ENCODE measurements at places on chromosomes 3 and 15.
A peak's percentile ranks its signal among the peaks of the same experiment; 100 is the strongest.

DNA sequence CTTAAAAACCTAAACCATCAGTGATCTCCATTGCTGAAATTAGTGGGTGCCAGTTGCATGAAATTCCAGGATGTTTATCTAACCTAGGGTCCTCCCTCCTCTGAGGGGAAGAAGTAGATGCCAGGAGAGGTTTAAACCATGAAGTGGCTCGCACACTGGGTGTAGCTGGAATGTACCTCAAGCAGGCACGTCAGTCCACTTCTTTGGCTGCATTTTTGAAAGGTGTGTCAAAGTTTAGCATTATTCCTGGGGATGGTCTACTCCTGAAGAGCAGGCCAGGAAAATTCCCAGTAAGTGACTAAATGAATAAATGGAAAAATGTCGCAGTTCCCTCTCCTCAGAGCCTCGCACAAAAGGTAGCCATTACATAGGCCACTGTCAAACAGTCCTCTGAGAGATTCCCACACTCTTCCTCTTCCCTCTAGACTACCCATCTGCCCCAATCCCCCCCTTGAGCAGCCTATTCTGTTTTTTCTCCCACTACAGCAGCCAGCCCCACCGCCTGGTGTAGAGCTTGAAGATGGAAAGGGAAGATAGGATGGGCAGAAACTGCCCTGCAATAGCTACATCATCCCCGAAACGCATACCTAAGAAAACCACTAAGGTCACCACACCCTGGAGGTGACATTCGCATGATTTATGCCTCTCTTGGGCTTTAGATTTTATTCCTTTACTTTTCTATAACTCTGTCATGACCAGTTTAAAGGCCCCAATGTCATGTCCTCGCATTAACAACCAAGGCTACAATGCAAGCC is 655 bp upstream of the TMOD3 start:
- no peak for DNase-seq

DNA sequence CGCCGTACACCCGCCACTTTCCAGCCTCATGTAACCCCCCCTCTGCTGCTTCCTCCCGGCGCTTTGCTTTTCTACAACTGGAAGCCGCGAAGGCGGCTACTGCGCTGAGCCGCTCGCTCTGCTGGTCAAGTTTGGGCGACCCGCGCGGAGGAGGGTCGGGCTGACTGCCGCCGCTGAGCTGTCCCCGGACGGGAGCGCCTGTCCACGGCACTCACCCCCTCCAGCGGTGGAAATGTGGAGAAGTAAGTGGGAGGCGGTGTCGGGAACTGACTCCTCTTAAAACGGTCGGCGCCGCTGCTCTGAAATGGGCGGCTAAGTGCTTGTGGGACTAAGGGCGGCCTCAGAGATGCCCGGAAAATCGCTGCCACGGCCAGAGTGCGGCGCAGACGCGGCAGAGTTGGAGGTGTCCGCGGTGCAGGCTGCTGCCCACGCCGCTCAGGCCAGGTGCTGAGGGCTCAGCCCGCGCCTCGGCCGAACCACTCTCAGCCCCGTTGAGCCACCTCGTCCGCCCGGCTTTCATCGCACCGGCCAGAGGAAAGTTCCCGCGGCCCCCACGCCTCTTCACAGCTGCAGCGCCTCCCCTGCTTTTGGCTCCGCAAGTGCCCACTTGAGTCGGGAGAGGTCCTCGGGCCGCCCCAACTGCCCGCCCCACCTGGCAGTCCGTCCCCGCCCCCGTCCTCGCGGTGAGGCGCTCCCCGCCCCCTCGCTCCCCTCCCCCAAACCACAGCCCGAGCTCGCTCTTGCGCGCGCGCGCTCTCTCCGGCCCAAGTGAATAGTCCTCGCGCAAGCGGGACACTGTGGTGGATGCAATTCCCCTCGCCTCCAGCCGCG is at the start of gene EPHA6:
Gene EPHA6, plus strand, starts transcription at position 775 of the 831 bp plus-strand sequence.
- peak; percentile 26 for DNase-seq

GRCh38 chr3:73010158-73010557 is 13.5 kb downstream of the PPP4R2 start:
- DNase-seq: no peak

DNA sequence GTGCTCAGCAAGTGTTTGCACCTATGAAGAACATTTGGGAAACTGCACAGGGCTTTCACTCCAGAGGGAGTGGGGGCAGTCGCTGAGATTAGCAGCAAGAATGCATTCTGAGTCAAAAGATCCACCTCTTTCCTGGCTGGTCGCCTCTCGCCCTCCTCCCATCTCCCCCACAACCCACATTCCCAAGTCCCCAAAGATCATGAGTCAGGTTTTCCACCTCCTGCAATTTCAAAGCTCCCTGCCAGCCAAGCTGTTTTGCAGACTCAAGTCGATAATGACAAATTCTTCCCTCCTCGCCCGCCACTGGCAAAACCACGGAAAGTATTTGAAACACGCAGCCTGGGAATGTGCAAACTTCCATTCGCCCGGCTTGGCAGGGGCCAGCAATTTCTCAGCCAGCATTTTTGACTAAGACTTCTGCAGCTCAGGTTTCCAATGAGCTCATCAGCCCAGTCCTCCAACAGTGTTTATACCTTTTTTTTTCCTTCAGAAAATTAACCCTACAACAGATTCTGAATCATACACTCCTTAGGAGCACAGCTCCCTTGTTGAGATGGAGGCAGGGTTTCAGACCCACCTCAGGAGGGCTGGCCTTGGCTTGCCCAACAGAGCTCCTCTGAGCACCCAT is 181.4 kb downstream of the SMAD6 start:
- DNase-seq: peak; percentile 100

GRCh38 chr3:196115678-196116083 is 33.8 kb upstream of the TFRC start:
- DNase-seq: no peak

DNA sequence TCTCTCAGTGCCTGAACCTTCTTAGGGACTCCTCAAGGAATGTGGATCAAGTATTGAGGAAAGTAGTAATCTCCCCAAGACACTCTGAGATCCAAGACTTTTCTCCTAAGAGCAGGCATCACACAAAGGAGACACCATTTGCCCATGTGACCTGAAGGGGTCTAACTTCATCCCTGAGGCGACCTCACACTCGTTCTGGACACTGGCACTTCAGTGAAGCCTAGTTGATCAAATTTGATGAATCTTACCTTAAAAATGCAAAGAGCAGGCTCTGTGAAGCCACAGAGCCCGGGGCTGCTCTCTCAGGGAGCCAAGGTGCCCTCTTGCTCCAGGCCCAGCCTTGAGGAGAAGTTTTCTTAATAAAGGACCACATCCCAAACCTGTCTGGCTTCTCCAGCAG is 64.3 kb downstream of the SCN11A start:
- DNase-seq: no peak

DNA sequence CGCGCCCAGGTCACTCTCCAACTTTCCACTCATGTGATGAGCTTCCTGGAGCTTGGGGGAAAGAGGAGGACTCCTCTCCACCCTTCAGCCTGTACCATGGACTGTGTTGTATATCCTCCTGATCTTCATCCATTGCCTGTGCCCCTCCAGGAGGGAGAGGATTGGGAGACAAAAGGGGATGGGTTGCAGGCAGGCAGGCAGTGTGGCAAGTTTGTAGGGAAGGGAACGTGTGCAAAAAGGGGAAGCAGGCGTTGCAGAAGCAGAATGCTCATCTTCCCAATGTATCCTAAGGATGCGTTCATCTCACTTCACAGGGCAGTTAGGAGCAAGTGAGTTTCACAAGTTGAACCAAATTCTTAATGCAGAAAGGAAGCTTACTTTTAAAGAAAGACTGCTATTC is 28.1 kb upstream of the GHSR start:
- DNase-seq: no peak

DNA sequence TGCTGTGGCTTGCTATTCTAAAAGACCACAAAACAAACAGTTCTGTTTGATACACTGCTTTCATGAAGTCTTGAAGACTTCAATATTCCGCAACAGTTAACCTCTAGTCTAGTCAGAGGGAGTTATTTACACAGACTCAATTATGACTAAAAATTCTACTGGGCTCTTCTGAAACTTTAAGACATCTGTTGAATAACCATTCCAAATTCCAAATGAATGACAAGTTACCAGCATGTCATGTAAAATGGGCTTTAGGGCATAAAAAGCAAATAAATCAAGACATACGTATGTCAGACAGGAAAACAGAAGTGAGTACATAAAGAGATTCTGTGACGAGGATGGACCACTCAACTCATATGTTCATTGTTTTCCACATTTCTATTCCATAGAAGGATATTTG is 93.9 kb downstream of the PLOD2 start:
- peak; percentile 13 for DNase-seq

DNA sequence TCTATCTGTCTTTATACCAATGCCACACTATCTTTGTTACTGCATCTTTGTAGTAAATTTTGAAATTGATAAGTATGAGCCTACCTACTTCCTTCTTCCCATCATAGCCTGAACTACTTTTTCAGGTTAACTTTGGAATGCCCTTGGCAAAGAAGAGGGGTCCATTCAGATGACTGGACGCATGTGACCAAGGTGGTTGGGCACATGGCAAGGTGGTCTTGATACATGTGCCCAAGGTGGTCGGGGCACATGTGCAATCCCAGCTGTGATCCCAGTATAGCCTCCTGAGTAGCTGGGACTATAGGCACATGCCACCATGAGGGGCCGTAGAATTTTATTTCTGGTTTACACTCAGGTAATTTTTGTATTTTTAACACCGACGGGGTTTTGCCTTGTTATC is 330.2 kb downstream of the GABRB3 start:
- DNase-seq: no peak

- no peak for DNase-seq
Observed at GRCh38 chr3:113747283-113748046, 630 bp downstream of the ATP6V1A start.

DNA sequence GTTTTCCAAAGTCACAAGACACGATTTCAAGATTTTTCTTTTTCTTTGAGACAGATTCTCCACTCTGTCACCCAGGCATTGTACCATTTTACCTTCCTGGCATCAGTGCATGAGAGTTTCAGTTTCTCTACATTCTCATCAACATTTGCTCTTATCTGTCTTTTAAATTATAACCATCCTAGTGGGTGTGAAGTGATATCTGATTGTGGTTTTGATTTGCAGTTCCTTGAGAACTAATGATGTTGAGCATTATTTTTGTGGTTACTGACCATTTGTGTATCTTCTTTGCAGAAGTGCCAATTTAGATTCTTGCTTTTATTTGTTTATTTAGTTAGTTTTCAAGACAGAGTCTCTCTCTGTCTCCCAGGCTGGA is 41.2 kb downstream of the ADIPOQ start:
- DNase-seq: no peak

Data from fibroblast of the aortic adventitia (primary cell).